Activated CD8-positive, alpha-beta memory T cell treated with anti-CD3 and anti-CD28 coated beads, Interleukin-2, amount 10 ng/mL, durations not matched to agents 7 days and 5 days (primary cell): ENCODE measurements at places on chromosomes 5 and 9. TPM values are rescaled to one million over a fixed set of nuclear protein-coding genes. Genes with fewer than 3 reads are reported as not detected.

Gene PCDHGB2
- 0.67 TPM for total RNA-seq

Gene ZFP2
- not detected for total RNA-seq

Gene MRRF
- 27.9 TPM for total RNA-seq

Gene BHMT2
- not detected for total RNA-seq

DNA sequence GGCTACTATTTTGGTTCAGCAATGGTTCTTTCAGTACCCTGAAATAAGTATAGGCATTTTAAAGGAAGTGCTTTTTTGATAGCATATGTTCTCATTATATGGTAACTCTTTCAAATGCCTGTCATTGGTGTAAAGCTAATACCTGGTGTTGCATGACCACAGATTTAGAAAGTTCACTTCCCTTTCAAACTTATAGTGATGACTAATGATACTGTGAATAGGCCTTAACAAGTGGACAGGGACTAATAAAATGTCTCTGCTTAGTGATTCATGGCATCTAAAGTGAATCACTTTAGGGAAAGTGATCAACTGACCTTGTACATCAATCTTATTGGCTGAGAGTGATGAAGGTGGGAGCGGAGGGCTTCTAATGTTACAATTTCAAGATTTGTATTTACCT is 21.6 kb downstream of the MRPL22 start:
- DNase-seq, result no peak
